NCI-H1417 treated with DMSO at 0.1 percent for 48 hours (cell line): ENCODE measurements at places on chromosomes 3 and 15.

- DNase-seq: no peak
These were observed 21.4 kb downstream of the EIF4E3 start for GRCh38 chr3:71703797-71704196.

GRCh38 chr3:69370156-69370883 is 15.6 kb downstream of the FRMD4B start:
- no peak for DNase-seq

DNA sequence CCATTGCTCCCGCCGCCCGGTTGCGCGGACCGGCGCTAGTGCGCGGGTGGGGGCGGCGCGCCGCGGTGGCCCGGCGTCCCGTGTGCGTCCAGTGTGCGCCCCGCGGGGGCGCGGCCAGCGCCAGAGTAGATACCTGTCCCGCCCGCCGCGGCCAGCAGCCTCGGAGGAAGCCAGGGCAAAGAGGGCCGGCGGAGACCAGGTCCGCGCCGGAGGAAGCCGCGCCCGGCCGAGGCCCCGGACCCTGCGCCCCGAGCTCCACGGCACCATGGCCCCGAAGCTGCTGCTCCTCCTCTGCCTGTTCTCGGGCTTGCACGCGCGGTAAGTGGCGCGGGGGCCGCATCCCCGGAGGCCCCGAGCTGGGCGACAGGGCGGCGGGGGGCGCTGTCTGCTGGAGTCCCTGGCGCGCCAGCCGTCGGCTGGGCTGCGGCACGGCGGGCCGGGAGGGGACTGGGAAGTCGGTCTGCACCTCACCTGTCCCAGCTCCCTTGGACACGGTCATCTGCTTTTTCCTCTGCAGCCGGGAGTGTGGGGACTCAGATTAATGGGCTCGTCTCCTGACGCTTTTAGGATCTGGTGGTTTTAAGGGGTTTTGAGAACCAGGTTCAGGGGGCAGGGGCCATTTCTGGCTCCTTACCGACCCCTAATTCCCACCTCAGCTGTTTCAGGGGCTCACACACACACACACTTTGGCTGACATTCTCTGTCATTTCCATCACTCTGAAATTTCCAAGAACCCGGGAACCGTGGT is 464 bp downstream of the GABRG3 start:
- no peak for DNase-seq

DNA sequence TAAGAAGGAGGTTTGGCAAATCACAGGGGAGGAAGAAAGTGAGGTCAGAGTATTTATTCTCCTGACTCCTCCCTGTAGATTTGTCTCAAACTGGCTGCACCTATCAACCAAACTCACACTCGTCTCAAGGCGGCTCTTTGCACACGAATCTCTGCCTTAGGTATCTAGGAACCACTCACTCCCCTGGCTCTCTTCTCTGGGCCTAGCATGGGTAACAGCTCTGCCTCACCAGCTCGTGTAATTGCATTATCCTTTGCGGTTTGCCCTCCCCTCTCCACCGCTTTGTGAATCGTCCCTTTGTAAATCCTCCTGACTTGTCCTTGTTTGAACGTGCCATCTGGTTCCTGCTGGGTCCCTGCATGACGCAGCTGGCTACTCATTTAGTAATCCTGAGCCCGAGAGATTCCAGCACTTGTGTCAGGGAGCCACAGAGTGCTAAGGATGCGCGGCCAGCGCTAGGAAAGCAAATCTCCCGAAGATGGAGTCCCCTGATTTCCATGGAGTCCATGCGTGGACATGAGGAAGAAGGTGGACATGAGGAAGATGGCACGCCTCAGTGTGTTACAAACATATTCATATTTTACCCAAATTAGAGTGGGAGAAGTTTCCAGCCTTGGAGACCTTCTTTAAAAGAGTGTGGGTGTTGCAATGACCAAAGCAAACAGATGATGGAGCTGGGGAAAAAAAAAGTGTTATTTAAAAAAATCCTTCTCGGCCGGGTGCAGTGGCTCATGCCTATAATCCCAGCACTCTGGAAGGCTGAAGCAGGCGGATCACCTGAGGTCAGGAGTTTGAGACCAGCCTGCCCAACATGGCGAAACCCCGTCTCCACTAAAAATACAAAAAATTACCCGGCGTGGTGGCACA is 26.7 kb downstream of the NRROS start:
- DNase-seq: peak; percentile 36

GRCh38 chr3:105829871-105830622 is 38.8 kb downstream of the CBLB start:
- no peak for DNase-seq

DNA sequence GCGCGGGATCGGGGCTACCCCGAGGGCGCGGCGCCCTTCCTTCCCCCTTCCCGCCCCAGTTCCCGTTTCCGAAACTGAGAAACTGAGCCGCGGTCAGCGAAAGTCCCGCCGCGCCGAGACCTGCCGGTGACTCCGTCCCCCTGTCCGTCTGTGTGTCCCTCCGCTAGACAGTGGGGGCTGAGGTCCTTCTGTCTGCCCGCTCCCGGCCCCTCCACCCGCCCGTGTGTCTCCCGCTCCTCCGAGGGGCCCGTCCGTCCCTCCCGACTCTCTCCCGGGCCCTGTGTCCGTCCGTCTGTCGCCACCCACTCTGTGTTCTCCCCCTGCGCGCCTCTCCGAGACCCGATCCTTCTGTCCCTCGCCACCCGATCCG is 426 bp downstream of the PRKCD start:
- DNase-seq: no peak

GRCh38 chr3:58379351-58380073 is 46.8 kb downstream of the PXK start:
- DNase-seq: no peak

DNA sequence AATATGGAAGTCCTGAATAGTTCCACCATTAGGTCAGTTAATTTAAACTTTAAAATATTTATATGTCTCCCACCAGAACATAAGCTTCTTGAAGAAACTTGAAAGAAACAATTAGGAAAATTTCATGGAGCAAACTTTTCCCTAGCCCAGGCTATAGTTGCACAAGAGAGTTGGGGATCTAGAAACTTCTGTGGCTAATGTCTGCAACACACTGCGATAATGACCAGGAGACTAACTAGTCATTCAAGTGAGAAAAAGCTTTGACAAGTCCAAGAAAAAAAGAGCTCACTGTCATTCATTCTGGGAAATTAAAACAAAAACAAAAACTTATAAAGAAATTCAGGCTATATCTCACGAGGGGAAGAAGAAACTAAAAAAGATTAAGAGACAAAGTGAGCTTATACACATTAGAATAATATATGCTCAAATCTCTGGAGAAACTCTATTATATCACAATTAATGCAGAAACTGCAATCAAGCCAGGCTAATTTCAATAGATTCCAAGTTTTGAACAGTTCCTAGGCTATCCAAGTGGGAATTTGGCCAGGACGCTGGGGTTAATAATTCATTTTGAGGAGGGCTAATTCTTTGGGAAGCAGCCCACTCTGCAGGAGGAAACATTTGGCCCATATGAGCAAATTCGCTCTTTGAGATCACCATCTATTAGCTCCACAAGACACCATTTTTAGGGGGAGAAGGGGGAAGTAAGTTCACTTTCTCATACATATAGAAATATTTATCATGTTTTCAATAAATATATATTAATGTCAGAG is 134.6 kb downstream of the MEIS2 start:
- DNase-seq: no peak

DNA sequence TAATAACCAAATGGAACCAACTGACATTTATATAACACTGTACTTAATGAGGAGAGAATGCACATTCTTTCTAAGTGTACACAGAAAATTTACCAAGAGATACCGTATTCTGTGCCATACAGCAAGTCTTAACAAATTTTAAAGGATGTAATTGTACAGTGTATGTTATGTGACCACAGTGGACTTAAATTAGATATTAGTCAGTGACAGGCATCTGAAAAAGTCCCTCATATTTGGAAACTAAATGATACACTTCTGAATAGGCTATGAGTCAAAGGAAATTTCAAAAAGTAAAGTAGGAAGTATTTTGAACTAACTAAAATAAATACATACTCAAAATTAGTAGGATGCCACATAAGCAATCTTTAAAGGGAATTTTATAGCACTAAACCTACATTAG is 59.6 kb upstream of the P3H2 start:
- DNase-seq: no peak

DNA sequence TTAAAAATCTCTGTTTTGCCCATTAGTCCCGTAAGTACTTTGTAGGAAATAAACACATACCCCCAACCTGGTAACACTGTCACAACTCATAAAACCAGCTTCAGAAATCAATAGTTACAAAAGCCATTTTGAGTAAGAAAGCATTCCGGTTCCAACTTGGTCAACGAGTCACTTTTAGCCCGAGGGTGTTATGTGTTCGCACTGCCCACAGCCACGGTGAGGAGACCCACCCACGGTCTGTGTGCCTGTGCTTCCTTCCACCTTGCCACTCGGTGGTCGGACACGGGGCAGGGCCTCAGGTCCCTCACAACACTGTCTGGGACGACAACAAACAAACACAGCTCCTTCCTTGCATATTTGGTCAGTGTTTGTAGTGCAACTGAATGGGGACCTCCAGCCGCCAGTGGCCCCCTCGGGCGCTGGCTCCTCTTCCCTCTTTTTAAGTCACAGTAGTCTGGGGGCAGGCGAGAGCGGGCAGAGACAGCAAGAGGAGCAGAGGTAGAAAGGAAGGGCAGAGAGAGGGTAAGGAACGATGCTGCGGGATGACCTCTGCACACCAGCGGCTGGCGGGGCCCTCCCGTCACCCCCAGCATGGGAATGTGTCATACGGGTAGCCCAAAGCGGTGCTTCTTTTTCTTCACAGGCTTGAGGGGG is 5.2 kb upstream of the MUSTN1 start:
- DNase-seq: no peak

GRCh38 chr3:57048052-57048671 is 12.3 kb upstream of the SPATA12 start:
- no peak for DNase-seq

DNA sequence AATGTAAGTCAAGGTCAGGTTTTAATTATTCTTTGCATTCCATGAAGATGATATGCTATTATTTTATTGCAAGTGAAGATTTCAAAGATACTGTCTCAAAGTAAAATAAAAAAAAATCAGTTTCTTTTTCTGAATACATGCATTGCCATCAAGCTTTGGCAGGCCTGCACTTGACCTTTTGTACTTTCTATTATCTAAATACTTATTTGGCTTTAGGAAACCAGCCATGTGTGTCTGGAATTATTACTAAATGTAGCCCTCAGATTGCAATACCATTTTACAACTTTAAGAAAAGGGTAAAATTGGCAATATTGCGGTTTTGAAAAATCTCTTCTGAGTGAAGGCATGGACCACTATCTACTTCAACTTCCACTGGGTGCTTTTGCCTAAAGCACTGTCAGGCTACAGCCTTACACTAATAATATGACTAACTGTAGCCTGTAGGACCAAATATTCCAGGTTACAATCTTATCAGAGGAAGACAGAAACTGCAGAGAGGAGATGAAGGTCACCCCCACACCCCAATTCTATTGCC is 349.4 kb upstream of the DCBLD2 start:
- no peak for DNase-seq

GRCh38 chr3:131807822-131808221 is 227.0 kb downstream of the CPNE4 start:
- no peak for DNase-seq

DNA sequence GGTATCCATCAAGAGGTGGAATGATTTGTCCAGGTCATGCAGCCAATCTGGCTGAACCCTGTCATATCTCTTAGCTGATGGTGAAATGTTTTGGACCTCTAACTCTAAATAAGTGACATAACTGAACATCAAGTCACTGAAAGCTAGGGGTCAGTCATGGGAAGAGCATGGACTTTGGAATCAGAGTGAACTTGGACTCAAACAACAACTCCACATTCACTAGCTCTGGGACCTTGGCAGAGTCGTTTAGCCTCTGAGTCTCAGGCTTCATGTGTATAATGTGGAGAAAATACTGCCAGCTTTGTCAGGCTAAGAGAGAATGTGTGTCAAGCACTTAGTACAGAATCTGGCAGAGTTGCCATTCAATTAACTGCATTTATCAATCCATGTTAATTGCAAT is 557.8 kb upstream of the CFAP20DC start:
- DNase-seq: no peak

GRCh38 chr3:115537669-115538068 is 85.6 kb upstream of the GAP43 start:
- DNase-seq: no peak

DNA sequence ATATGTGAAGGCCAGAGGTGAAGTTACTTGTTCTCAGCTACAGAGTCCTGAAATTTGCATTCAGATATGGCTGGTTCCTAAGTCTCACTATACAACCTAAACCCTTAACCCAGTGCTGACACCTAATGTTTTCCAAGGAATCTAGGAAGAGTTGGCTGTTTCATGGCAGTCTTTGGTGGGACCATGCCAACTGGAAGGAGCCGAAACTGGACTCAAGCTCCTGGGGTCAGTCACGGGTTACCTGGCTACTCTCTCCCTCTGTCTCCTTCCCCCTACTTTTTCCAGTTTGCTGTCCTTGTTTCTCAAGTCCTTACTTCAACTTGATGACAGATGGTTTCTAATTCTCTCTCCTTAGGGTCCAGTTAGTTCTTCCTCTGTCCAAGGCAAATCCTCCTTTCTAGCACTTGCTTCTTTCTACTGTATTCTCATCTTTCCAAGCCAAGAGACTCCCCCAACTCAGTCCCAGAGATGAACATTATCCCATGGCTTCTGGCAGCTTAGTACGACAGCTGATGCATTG is 88.6 kb upstream of the COL6A5 start:
- no peak for DNase-seq

DNA sequence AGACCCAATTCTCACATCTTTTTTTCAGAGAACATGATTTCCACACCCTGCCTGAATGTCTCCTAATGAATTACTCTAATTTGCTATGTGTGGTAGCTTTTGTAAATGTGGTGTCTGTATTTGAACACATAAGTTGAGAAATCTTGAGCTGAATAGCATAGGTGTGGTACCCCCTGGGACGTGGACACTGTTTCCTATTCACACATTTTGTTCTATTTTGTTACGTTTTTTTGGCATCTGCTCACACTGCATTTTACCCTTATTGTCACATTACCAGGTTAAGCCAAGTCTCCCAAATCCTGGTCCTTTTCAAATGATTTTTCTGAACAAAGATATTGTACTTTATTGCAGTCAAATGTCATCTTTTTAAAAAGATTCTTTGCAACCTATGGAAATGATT is 6.8 kb upstream of the MAPK6 start:
- no peak for DNase-seq

DNA sequence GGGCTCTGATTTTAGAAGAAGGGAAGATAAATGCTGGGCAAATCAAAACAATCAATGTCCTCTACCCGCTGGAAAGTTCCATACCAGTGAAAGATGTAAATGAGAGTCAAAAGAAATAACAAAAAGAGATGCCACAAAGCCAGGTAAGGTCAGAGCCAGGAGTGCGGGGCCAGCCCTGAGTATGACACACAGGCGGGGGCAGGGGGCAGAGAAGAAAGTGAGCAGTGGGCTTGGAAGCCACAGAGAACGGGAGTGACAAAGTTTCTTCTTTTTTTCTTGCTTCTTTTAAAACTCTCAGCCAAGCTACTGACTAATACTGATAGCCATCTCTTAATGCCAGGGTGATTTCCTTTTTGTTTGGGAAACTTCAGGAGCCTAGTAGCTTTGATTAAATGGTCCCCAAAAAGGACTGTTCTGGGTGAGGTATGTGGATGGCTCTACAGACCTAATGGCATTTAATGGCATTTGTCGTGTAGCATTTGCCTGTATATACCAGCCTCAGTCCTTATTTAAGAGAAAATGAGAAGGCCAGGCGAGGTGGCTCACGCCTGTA is 23.1 kb upstream of the TSEN2 start:
- no peak for DNase-seq

GRCh38 chr3:67715971-67716370 is 61.6 kb upstream of the SUCLG2 start:
- DNase-seq: no peak

GRCh38 chr15:78047761-78048627 is 29.5 kb downstream of the TBC1D2B start:
- no peak for DNase-seq

GRCh38 chr15:85545185-85545584 is 164.8 kb downstream of the AKAP13 start:
- no peak for DNase-seq
